ENCODE measurements at places on chromosomes 2 and 18. TPM values are rescaled to one million over a fixed set of nuclear protein-coding genes. Genes with fewer than 3 reads are reported as not detected.

DNA sequence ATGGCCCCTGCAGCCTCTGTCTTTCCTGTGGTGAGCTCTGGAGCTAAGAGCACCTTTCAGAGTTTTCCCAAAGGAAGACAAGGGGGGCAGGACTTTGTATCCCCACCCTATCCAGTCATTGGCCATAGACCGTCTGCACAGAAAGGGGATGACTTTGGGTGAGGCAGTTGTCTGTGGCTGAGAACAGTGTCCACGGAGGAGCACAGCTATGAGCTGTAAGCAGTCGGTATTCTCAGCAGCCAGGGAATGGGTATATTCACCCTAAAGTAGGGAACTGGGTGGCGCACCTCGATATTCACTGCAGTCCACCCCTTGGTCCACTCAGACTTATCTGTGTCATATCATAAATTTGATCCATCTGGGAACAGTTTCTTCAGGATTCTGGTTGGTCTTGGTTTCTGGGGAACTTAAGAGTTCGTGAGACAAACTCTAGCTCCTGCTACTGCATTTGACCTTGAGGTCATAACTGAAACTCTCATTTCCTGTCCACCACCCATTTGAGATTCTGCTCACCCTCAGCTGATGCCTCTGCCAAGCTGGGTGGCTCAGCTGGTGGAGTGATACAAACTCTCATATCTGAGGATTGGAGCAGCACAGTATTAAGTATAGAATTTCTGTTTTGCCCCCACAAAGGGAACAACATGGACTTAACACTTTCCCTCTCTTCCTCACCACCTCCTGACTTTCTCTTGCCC lies 45.2 kb upstream of the SCG2 start:
- no peak for DNase-seq

C2orf66 gene
- not detected for total RNA-seq

DNA sequence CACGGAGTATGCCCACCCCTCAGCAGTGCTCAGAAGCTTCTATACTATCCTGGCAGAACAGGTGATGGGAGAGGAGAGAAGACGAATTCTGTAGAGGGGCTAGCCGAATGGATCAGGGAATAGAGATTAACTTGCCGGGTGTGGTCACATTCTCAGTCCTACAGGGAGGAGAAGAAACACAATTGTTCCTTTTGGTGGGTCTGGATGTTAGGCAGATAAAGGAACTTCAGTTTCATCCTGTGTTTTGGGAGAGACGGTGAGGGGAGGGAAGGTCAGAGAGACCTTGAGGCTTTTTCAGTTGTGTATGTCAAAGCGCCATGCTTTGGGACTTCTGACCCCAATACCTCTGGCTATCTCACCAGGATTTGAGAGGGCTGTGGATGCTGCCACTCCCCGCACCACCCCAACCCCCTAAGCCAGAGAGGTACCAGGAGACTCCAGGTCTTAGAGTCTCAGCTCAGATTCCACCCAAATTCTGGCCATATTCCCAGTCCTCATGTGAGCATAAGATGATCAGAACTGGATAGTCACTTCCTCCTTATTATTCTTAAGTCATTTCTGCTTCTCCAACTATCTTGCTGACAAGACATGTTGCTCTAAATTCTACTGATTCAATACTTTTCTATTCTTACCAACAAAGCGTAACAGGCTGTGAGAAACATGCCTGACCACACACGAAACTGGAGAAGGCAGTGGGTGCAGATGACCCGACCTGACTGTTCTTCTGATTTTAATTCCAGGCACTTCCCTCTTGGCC lies 2.3 kb upstream of the TMEM37 start:
- DNase-seq = no peak

- DNase-seq = no peak
Measured at GRCh38 chr18:43393174-43393573, 115.9 kb upstream of the SYT4 start.

DNA sequence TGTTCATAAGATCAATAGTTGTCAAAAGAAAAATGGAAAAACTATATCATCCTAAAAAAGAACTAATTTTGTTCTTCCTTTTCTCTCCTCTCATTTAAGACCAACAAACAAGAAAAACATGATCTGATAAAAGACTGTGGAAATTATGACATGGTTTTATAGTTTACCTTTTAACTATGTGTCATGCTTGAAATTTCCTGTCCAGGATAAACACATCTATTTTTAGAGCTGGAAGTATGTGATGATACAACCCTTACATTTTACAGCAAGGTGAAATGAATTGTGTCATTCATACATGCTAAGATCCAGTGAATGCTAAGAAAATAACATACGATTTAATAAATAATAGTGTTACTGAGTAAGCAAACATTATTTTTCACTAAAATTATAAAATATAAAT lies 89.9 kb downstream of the GULP1 start:
- no peak for DNase-seq

SP9 gene
- total RNA-seq = not detected

DNA sequence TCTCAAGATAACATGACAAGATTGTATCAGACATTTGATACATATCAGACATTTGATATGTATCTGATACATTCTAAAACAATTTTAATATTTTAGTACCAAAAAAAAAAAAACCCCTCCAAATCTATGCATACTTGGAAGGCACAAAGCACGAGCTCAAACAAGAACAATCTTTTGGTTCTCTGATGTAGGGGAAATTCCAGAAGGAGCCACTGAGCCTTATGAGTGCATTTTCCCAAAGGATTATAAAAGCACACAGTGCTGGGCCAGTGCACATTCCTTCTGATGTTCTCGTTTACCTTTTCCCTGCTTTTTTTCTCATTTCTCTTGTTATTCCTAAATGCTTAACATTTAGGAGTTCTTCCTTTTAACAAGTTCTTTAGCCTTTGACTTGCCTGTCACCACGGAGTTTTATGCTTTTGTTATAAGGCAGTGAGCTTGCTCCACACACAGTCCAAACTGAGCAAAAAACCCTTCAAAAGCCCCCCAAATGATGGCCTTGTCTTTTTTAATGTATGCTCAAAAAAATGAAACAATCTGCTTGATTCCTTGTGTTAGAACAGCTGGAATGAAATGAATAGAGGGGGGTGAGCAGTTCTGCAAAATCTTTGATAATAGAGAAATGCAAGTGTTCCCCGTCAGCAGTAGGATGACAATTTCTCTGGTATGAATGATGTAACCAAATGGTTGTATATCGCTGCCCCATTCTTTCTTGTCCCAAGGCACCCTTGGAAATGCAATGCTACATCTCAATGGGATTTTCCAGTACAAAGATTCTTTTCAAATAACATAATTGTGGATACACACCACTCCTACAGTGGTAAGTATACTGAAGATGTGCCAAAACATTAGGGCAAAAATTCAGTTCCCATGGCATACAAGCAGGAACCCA lies 597.2 kb upstream of the ZEB2 start:
- no peak for DNase-seq

SLC11A1 gene
- 4.5 TPM for total RNA-seq

GRCh38 chr2:9162841-9163240 lies 43.8 kb upstream of the ASAP2 start:
- DNase-seq = no peak

DNA sequence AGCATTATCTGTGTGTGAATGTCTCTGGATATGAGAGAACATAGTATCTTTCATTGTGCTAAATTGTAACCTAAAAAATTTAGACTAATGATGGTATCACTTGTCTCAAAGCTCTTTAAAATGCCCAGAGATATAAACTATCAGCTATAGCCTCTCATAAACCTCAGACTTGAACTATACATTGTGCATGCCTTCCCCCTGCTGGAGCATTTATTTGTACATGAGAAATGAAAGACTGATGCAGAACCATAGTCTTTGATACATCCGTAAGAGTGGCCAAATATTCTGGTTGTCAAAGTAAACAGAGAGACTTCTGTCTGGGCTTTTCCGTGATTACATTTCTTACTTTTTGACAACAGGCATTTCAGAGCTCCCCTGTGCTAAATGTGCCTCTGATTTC lies 71.9 kb upstream of the CCDC68 start:
- DNase-seq = no peak

GRCh38 chr18:9775178-9775577 lies 67.1 kb downstream of the RAB31 start:
- no peak for DNase-seq

DNA sequence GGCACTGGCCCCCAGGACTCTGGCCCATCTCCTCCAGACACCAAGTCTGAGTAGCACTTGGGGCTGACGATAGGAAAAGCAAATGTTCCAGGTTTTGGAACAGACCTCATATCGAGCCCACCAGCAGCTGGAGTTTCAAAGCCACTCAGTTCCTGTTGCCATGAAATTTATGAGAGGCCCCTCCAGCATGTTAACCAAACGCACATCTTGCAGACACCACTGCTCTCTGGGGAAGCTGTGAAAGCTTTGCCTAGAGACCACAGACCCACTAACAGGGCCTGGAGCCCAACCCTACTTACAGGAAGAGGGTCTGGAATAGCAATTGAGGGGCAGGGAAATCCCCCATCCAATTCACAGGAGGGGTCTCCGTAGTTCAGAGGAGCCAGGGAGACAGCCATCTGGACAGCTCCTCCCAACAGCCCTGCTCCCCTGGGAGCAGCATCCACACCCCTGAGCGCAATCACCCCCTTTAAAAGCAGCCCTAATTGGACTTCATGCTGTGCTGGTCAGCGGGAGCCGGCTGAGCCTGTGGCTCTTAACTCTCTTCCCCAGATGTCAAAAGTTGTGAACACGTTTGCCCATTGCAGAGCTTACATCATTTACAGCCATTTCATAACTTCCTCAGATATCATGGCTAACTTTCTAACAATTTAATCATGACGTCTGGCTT lies 81.3 kb downstream of the TGFA start:
- no peak for DNase-seq

- no peak for DNase-seq
Measured at GRCh38 chr2:74744731-74745515, 89.0 kb upstream of the HK2 start.

TNFAIP6 gene
- total RNA-seq = 2.4 TPM

DNA sequence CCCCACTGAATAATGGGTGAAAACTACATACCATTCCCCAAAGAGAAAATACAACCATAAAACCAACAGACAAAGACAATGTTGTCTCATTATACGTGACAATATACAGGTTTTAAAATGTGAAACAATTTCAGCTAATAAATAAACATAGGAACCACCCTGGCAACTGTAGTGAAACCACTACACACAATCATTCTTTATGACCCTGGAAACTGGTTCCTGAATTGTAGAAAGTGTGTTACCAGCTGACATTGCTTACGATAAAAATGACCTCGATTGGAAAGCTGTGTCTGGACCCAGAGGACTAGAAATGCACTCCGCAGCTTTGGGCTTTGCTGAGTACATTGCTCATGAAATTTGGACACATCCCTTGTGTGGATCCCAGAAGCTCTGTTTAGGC lies 73.9 kb upstream of the LPIN2 start:
- DNase-seq = no peak

GRCh38 chr2:46481198-46482193 lies 2.1 kb downstream of the TMEM247 start:
- DNase-seq = no peak
